ENCODE measurements at places on chromosomes 1 and 21. TPM values are rescaled to one million over a fixed set of nuclear protein-coding genes. Genes with fewer than 3 reads are reported as not detected.

The APH1A gene
- 160 TPM for total RNA-seq

The CD52 gene
- total RNA-seq = not detected

The FRRS1 gene
- total RNA-seq = 7.2 TPM

The CACNA1S gene
- not detected for total RNA-seq

The ADAR gene
- 49.9 TPM for total RNA-seq

The AADACL4 gene
- total RNA-seq = not detected

GRCh38 chr1:176033474-176033873 lies 173.6 kb downstream of the COP1 start:
- no peak for DNase-seq

DNA sequence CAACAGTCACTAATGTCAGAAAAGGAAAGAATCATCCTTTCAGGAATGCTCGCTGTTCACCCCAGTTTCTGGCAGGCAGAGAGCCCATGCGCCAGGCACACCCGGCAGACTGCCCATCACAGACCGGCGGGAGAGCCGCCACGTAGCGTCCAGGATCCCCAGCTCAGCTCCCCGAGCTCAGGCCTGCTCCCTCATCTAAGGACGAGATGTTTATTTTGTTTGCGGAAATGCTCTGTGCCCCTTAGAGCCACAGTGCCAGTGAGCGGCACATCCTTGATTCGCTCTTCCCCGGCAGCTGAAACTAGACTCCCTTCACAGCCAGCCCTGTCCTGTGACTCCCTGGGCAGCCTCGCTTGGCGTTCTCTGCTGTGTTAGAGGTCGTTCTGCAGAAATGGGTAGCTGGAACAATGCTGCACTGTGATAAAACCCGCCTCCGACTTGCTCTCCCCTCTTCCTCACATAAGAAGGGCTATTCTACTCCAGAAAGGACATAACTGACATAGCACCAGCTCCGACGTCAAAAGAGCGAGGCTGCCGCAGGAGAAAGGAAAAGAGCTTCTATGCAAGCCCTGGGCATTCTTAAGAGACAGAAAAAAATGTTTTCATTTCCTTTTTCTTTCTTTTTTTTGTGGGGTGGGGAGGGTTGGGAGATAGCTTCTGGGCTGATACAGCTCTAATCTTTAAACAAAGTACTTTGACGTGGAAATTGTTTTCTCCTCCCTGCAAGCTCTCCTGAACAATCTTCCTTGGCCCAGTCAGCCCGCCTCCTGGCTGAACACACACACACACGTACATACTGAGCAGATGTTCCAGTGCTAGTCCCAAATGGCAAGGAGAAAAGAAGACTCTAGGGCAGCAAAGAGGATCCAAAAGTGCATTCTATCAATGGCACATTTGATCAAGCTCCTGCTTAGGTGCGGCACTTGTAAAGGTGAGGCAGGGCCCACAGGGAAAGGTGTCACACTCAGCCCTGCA lies 37.2 kb downstream of the MRAP start:
- DNase-seq = no peak

DNA sequence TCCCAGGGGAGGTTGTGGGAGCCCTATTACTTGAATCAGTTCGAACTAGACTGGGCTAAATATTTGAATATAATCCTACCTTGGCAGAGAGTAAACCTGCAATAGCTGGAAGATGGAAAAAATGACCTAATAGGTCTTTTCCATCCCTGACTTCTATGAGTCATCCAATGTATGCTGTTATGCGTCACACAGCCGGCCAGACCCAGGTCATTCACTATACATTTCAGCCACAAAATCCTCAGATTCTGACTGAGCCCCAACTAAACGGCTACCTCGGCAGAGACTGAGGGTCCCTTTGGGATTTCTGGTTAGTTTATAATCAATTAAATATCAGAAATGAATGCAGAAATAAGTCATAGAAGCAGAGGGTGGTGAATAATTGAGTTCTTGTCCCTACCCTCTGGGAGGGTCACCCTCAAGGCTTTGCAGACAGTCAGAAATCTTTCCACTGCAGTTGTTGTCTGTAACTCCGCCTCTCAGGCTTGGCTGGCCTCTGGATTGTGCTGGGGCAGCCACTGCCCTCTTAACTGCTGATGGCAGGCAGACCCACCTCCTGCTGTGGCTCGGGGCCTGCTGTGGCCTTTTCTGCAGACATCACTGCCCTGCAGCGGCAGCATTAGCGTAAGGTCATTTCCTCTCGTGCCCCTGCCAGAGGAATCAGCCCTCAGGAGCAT lies 240.5 kb downstream of the TGFB2 start:
- DNase-seq = peak; percentile 76

DNA sequence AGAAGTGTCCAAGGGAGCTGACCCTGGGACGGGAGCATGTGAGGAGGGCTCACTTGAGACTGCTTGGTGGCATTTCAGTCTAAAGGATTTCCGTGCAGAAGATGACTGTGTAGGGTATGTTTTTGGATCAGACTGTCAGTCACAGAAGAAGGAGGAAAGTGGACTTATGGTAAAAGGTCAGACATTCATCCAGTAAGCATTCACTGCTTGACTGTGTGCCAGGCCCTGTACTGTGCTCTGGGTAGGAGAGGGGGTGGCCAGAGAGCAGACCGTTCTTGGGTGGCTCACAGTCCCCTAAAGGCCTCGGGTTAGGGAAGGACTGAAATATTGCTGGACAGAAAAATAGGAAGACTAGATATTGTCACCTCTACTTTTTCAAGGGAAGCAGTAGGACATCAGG lies 2.1 kb upstream of the SERINC2 start:
- DNase-seq = no peak

DNA sequence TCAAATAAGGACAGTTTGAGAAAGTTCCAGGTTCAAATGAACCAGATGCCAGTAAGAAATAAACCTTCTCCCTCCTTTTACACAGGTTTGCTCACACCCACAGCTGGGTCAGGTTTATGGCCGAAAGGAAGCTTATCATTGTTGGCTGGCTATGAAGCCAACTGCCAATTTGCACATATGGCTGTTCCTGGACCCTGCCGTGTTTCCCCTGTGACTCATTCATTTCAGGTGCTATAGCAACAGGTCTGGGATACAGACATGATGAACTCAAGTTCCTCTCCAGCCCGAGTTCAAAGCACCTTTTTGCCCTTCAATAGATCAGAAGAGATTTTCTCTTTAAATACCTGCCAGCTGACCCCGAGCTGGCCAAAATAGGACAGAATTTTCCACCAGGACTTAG lies 134.4 kb upstream of the SMYD2 start:
- DNase-seq = no peak

DNA sequence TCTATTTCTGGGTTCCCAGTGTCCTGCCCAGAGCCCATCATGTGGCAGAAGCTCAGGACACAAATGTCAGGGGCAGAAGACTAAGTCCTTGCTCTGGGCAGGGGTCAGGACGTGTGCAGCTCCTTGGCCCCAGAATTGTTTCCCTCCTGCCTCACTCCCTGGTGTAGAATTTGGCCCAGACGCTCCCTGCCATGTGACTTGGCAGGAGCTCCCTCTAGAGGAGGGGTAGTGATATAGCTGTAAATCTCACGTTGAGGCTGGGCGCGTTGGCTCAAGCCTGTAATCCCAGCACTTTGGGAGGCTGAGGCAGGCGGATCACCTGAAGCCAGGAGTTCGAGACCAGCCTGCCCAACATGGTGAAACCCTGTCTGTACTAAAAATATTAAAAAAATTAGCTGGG lies 91.2 kb downstream of the UBIAD1 start:
- DNase-seq = no peak

- no peak for DNase-seq
These were observed 38.3 kb downstream of the SDCCAG8 start for GRCh38 chr1:243293941-243294722.

GRCh38 chr1:165279882-165280281 lies 76.6 kb downstream of the LMX1A start:
- DNase-seq = no peak

DNA sequence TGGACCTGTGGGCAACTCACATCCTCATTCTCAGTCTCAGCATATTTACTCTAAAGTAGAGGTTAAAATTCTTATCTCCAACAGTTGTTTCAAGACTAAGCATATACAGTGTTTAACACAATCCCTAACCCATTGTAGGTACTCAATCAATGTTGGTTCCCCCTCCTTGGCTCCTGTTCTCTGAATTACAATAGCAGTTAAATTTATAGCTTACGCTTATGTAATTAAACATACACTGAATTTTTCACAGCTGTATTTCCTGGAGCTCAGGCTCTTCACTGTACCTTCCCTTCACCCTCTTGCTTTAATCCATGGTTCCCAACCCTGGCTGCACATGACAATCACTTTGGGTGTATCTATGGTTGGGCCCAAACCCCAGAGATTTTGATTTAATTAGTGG lies 89.4 kb downstream of the LPAR3 start:
- DNase-seq = no peak

- DNase-seq = no peak
These were observed 7.2 kb upstream of the BECN2 start for GRCh38 chr1:241950390-241950789.

DNA sequence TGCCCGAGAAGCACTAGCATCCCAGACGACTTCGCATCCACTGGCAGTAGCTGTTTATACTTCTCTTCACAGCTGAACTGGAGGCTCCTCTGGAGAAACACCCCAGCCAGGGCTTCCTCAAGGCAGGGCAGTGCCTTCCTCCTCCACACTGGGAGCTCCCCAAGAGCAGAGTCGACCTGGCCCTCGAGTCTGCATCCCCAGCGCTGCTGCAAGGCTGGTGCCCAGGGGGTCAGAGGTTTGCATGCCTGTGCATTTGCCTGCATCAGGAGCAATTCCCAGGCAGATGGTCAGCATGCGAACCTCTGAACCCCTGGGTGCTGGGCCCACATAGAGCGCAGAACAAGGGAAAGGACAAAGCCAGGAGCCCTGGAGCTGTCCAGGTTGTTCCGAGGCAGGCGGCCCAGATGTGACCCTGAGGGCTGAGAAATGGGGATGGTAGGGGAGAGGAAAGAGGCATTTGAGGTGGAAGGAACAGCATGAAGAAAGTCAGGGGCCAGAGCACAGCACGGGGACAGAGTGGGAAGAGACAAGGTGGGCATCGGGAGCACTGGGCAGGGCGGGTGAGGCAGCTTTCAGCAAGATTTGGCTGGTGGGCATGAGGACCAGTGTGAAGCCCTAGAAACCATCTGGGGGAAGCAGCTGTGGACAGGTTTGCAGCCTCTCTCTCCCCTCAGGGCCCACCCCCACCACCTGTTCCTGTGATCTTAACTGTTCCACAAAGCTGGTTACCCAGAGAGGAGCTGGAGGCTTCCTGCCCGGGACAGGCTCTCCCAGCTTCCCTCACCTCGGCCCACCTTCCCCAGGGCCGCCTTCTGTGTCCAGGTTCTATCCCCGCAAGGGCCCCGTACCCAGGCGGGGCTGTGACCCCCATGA lies 6.4 kb upstream of the S100A8 start:
- no peak for DNase-seq

GRCh38 chr1:188237573-188238348 lies 1409.0 kb downstream of the PLA2G4A start:
- DNase-seq = no peak

GRCh38 chr1:58094221-58094620 lies 452.3 kb downstream of the OMA1 start:
- no peak for DNase-seq

- DNase-seq = no peak
These were observed 29.0 kb downstream of the PTAFR start for GRCh38 chr1:28147264-28148094.

DNA sequence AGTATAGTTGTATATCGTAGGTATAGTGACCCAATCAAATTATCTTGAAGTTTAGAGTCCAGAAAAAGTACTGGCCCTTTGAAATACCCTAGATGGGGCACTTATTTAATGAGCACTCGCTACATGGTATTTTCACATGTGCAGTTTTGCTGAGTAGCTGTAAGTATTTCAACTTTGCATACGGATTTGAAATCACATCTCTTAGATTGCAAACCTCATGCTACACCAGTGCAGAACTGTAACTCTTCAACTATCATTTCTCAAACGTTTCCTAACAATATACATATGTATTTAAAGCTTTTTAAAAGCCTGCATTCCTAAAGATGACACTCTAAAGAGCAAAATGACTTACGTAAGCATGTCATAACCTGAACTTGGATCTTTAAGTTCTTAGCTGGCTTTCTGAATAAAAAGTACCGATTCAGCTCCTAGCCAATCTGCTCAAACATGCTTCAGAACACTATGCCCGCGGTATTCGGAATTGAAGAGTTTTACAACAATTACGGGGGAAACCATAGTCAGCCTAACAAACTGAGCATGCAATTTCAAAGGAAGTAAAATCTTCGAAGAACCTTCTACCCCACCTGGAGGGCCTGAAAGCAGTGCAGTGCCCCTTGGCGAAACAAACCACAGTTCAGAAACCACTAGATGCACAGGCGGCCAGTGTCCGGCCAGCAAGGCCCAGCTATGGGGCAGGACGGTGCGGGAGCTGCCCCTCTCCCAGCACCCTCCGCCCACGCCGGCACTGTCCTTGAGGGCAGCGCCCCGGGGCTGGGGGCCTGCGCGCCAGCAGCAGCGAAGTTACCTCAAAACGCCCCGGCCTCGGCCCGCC lies 863 bp downstream of the FH start:
- DNase-seq = no peak

- no peak for DNase-seq
These were observed 13.3 kb downstream of the TGFBR3 start for GRCh38 chr1:91872559-91873081.

DNA sequence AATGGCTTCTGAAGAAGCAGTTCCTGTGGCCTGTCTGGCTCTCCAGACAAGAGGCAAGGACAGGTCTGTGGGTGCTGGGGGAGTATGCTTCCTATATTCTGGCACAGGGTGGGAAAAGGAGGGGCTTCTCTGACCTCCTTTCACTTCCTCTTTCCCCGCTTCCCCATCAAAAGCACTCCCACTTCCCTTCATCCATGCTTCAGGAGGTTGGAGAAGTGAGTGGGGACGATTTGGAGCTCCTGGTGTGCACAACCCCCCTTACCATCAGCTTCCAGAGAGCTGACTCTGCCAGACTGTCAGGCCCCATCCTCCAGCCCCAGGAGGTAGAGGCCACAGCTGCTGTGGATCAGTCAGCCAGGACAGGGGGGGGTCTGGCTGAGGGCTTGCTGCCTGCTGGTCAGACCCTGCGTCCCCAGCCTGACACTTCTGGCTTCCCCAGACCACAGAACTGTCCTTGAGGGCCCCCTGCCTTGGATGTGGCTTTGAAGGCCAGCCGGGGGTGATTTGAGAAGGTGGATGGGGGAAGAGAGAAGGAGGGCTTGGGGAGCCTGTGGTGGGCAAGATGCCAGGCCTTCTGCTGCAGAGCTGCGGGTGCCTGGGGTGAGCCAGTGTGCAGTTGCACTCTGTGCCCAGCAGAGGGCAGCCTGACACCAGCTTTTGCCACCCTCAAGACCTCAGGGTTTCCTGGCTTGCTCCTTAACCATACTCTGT lies 21.5 kb upstream of the TMEM222 start:
- DNase-seq = peak; percentile 62

DNA sequence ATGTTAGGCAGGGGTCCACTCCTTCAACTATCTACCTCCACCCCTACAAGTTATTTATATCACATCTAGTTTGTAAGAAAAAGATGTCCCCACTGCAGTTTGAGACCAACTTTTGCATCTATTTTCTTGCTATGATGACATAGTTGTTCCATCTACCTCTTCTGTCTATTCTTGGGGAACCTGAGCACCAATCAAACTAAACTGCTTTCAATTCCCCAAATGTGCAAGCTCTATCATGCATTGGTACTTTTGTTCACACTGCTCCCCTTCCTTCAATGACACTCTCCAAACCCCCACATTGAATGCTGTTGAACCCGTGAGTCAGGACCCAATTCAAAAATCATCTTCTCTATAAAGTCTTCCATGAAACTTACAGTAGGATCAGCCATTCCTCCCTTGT lies 16.0 kb upstream of the FRRS1 start:
- DNase-seq = no peak

Data from Caki2 (cell line).